ENCODE measurements at places on chromosomes 2 and 18.

DNA sequence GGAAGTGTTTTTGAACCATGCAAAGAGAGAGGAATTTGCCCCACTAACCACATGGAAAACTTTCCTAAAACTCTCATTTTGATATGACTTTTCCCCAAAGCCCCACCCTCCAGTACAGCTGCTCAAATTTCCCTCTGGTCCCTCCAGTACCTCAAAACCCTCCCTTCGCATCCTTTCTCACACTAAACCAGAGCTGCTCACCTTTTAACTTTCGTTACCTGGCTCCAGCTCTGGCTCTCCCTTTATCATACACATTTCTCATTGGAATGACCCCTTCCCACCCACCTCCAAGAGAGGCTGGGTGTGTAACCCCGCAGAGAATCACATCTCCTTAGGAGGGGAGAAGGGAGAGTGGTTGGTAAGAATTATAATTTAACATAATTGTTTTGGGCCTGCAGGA lies 86.8 kb upstream of the NDUFV2 start:
- no peak for DNase-seq

DNA sequence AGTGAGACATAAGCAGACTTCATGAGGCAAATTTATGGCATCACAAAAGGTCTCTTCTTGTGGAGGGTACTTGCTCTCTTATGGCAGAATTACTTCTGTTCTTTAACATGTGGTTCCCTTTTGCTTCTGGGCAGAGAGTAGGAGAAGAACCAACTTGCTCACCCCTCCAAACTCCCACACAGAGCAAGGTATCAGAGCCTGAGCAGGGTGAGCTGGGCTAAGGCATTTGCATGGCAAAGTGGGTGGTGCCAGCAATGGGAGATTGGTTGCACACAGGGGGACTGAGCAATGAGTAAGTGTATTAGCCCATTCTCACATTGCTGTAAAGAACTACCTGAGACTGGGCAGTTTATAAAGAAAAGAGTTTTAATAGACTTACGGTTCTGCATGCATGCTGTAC lies 64.2 kb upstream of the ITGB6 start:
- DNase-seq = no peak

DNA sequence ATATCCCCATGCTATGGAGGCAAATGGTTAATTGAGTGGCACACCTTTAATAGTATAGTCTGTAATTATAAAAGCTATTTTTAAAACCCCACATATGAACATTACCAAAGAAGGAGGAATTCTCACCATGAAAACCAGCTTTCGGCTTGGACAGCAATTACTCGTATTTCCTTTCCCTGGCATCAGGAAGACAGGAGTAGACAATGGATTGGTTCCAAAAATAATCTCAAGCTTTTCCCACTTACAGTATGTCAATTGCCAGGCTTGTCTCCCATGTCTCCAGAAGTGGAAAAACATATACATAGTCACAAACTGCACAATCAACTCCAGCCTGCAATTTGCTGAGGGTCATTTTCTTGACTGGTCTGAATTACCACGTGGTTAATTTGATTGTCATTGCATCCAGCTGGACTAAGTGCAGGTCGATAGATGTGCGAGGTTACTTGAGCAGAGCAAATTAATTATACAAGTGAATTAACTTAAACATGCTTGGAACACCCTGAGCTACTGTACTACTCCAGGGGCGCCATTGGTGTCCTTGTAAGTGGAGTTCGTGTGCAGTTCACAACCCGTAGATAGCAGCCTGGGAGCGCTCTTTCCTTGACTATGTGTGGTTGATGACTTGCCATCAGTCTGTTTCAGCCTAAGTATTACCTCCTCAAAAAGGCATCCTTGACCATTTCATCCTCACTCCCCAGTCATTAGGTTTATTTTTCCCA lies 124.3 kb upstream of the PELI1 start:
- no peak for DNase-seq

GRCh38 chr2:222257645-222258044 lies 41.2 kb downstream of the PAX3 start:
- DNase-seq = no peak

- DNase-seq = no peak
Measured at GRCh38 chr2:41863062-41863461, 184.8 kb upstream of the PKDCC start.

DNA sequence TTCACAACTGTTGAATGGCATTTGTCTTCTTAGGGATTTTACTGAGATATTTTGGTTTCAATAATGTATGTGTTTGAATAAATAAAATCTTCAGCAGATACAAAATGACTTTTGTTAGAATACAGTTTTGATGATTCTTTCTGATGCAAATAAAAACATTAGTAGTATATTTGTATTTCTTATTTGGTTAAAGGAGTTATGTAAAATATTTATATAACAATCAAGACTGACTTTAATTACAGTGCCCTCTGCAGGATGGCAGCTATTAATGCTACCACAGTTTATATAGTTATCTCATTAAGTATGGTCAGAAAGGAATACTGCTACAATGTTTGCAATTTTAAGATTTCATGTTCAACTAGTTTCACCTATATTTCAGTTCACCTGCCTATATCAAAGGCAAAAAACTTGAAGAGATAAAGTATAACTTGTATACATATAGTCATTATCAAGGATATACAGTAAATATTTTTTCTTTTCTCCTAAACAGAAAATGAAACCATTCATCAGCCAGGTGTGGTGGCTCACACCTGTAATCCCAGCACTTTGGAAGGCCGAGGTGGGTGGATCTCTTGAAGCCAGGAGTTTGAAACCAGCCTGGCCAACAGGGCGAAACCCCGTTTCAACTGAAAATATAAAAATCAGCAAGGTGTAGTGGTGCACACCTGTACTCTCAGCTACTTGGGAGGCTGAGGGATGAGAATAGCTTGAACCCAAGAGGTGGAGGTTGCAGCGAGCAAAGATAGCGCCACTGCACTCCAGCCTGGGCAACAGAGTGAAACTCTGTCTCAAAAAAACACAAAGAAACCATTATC lies 19.8 kb downstream of the ARL5A start:
- peak; percentile 24 for DNase-seq

- no peak for DNase-seq
Measured at GRCh38 chr2:113376253-113376912, 61.1 kb upstream of the ZNG1B start.

- no peak for DNase-seq
Measured at GRCh38 chr2:38405917-38406596, 29.0 kb upstream of the ATL2 start.

GRCh38 chr18:8825273-8825672 lies 119.9 kb downstream of the MTCL1 start:
- DNase-seq = no peak

DNA sequence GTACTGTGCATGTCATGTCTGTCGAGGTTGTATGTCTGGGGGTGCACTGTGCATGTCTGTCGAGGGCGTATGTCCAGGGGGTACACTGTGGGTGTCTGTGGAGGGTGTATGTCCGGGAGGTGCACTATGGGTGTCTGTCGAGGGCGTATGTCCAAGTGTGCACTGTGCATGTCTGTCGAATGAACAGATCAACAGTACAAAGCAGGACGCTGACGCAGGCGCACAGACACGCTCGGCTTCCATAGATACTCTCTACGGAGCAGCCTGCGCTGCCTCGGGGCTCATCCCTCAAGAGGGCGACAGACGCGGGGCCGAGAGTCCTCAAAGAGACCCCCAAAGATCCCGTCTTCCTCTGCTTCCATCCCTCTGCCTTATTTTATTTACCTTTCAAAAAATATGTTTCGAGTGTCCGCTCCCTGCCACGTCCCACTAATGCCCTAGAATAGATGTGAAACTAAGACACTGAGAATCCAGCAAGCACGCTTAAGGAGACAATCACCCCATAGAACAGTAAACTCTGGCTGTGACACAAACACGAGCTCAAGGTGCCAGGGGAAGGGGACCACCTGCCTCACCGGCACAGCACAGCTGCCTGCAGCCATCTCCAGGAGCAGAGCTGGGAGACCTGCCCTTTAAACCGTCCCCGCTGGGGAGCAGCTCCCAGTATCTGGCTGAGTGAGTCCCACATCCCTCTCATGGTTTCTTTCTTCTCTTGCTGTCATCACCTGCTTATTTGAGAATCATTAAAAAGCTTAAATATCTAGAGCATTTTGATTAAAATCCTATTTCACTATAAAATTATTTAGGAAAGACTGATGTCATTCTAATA lies 250.5 kb upstream of the MYT1L start:
- no peak for DNase-seq

GRCh38 chr2:219455581-219455980 lies 20.9 kb downstream of the SPEG start:
- DNase-seq = no peak

GRCh38 chr2:191188550-191189093 lies 37.8 kb upstream of the STAT4 start:
- no peak for DNase-seq

GRCh38 chr2:109655287-109655686 lies 41.1 kb downstream of the SOWAHC start:
- DNase-seq = no peak

- no peak for DNase-seq
Measured at GRCh38 chr2:54194761-54195750, 61.0 kb downstream of the TSPYL6 start.

DNA sequence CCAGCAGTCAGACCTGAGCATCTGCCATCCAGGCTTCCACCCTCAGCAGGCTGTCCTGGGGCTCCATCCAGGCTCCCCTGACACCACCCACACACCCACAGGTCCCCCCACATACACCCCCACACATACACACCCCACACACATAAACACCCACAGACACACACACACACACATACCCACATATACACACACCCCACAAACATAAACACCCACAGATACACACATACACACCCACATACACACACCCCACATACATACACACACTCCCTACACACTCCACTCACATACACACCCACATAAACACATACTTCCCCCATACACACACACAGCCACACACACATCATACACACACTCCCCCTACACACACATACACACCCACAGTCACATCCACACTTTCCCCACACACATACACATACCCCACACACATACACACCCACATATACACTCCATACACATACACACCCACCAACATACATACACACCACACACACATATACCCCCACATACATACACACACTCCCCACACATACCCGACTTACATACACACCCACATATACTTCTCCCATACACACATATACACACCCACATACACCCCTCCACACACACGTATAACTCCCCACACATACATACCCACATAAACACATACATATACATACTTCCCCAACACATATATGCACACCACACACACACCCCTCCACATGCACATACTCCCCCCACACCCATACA lies 183.3 kb upstream of the ETAA1 start:
- DNase-seq = no peak

GRCh38 chr2:64262071-64262470 lies 117.9 kb upstream of the PELI1 start:
- no peak for DNase-seq

DNA sequence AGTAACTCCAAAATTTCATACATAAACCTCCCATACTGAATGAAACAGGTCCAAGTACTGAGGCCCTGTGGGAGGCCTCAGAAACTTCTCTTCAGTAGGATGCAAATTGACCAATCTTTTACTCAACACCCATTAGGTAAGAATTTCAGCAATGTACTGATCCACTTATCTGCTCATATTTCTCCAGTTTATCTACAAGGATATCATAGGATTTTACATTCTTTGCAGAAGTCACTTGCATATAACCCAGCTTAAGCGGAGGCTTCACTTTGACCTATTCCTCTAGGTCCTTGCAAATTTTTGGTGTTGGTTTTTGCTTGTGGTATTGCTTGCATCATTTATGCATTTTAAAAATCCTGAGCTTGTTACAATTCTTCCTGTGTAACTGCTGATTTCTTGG lies 28.8 kb upstream of the SLC3A1 start:
- DNase-seq = no peak

DNA sequence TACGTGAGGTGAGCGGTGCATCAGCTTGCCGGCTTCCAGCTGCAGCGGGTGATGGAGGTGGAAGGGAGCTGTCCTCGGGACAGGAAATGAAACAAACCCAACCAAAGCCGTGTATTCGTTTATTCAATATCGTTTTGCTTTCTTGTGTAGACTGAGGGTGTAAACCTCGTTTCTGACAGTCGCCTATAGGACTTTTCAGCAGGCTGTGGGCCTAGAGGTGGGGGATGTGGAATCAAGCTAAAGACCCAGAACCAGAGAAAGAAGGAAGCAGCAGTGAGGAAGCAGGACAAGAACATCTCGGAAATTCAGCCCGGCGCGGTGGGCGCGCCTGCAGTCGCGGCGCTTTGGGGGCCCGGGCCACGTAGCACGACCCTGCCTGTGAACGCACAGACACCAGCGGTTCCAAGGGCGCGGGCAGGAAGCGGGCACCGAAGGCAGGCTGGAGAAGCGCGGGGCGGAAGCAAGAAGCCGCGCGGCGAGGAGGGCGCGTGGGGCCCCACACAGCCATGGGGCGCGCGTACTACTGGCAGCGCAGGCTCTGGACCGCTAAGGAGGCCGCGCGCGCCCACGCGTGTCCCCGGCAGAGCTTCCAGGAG lies 755 bp upstream of the ATP9B start:
- DNase-seq = no peak

GRCh38 chr2:11743846-11744553 lies 2.4 kb upstream of the LPIN1 start:
- DNase-seq = peak; percentile 96

DNA sequence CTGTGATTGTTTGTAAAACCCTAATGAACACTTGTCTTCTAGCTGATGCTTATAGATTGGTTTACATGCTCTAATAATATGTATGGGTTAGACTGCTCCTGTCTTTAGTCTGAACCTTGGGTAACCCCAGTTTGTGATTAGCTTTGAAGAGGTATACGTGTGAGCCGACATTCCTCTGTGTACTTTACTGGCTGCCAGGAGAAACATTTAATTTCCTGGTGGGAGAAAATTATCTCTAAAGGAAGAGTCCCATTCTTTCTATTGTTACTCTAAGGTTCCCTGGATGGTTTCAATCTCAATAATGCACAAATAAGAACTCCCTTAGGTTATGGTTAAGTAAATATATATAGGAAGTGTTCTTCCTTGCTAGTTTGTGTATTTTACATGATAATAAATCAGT lies 143.6 kb upstream of the ZSWIM2 start:
- DNase-seq = no peak

- DNase-seq = no peak
Measured at GRCh38 chr2:138112536-138112935, 148.3 kb downstream of the HNMT start.

GRCh38 chr2:154207288-154208047 lies 335.7 kb downstream of the GALNT13 start:
- no peak for DNase-seq

DNA sequence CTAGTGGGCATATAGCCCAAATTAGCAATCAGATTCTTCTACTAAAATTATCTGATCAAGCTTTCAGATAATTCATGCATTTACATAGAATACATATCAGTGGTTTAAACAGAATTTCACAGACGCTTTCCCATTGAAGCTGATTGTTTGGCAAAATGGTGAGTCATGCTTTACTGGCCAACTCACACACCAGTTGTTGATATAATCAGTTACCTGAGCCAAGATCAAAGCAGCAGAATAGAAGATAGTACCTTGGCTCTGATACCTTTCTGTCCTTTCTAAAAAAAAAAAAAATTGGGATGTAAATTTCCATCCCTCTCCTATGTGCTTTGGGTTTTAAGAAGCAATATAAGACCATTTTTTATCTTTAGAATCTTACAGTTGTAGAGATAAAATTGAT lies 178.0 kb downstream of the MCFD2 start:
- no peak for DNase-seq
